ENCODE measurements at places on chromosomes 13 and 19.

DNA sequence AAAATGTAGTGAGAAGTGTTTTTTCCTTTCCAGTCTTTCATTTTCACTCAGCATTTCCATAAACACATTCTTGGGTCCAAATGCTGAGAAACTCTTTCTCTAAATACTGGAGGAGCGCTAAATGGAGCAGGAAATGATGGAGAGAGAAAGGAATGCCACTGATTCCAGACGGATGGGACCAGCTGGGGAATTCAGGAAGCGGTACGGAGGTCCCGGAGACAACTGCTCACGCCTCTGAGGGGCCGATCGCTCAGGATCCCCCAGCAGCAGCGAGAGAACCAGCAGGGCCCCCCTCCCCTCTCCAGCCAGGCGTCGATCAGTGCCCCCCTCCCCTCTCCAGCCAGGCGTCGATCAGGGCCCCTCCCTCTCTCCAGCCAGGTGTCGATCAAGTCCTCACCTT is 13.2 kb downstream of the RASA3 start:
- DNase-seq: peak; percentile 90

- peak; percentile 58 for DNase-seq
These were observed 302.9 kb downstream of the DCT start for GRCh38 chr13:94176561-94176960.

- no peak for DNase-seq
These were observed 45.2 kb downstream of the SOX21 start for GRCh38 chr13:94667190-94667589.

DNA sequence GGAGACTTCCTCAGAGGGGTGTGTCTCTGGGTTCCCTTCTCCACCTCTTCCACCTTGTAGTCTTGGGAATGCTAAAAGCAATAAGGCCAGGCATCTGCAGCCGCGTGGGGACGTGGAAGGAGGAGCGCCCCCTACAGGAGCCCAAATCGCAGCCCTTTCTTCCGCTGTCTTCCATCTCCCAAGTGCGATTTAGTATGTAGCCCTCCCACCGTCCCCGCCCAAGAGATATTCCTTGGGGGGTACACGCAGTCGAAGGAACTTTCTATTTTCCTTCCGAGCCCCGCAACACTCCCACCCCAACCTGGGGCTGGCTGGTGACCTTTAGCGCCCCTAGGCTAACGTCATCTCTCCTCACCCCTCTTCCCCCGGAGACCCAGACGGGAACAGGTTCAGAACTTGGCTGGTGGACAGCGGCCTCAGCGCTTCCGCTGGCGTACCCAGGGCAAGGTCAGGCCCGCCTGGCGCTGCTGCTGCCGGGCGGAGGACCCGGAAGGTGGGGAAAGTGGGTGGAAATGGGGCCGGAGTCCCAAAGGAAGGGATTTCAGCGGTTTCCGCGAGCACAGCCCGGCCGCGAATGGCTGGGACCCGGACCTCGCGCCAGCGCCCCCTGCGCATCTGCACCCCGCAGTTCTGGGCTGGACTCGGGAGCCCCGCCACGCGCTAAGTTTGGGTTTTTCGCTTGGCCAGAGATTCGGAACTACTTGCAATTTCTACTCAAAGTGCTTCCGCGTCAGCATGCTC is 2.1 kb upstream of the PCDH8 start:
- peak; percentile 36 for DNase-seq

DNA sequence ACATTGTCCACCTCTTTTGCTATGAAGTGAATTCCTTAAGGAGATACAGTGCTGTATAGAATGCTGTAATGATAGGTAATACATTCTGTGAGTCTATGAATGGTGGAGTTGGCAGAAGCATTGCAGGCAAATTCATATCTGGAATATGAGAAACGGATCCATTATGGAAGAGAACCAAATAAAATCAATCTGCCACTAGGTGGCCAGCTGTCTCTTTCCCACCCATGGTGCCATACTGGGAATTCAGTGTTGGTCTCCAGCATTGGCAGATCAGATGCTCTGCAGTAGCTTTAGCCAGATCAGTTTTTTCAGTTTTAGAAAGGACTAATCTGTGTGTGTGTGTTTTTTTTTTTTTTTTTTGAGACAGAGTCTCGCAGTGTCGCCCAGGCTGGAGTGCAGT is 27.6 kb downstream of the DNAJC3 start:
- DNase-seq: no peak

GRCh38 chr13:98484289-98485219 is 92.4 kb downstream of the STK24 start:
- DNase-seq: peak; percentile 96
